Stimulated activated CD4-positive, alpha-beta T cell treated with anti-CD3 and anti-CD28 coated beads, Interleukin-1b, Interleukin-23, amount 100 ng/mL, for 1 hour (primary cell): ENCODE measurements at places on chromosomes 4 and X.

DNA sequence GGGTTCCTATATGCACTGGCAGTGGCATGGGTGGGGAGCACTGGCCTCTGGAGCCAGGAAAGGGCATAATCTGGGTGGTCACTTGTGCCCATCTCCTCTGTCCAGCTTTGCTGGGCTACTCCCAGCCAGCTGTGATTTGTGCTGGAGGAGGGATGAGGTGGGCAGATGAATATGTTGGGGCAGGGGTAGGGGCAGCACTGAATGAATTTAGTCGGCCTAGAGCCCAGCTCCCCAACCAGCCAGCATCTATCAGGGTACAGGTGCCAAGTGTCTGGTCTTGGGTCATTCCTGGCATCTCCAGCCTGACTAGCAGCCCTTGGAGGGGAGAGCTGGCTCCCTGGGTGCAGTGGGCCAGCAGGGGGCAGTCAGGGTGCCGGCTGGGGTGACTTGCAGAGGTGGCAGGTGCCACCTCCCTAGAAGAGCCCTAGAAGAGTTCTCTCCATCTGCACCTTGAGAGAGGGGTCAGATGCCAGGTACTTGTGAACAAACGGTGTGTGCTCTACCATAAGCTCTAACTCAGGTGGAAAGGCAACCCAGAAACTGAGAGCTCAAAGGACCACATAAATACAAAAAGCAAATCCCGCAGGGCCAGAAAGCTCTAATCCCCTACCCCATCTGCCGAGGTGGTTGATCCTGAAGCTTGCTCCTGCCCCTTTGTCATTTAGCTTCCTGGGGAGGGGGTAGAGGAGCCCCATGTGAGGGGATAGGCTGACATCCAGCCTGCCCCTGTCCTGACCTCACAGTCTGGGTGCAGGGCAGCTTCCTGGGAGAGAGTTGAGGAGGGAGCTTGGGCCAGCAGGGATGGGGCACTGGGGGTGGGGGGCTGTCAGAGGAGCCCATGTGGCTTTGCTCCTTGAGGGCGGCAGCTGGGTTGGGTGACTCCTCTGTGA is 2.2 kb downstream of the SORCS2 start:
- DNase-seq = no peak

DNA sequence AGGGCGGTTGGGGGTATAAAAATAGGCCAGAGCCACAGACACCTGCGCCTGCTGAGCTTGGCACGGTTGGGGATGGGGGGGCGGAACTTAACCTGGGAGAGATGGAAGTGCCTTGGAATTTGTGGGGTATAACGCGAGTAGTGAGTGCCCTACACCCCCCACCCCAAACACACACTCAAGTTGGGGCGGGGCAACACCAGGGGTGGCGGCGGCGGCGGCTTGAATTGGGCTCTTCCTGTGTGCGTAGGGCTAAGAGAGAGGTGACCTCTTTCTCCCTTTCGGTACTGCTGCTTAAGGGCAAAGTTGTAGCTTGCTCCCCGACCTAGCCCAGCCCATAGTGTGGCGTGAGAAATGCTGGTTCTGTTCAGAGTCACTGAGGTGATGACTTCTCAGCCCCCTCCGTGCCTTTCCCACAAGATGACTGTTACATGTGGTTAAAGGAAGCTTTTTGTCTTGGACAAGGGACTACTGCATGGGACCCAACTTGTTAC is 839 bp downstream of the STK26 start:
- no peak for DNase-seq

- DNase-seq = no peak
Observed at GRCh38 chr4:16717266-16717970, 181.0 kb downstream of the LDB2 start.

DNA sequence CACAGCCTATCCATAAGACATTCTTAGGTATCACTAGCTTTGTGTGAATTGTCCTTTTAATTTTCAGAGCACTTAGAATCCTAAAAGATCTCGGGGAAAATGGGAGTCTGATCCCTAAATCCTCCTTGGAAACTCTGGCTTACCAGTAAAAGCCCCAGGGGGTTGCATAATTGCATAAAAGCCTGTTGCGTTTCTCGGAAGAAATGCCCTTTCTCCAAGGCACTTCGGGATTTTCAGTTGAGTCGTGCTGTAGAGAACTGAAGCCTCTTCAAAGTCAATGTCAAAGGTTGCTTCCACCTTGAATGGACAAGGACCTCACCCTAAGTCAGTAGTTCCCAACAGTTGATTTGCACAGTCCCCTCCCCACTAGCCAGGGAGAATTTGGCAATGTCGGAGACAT is 20.8 kb downstream of the FAM184B start:
- no peak for DNase-seq

GRCh38 chrX:69131886-69132285 is 33.4 kb downstream of the PJA1 start:
- DNase-seq = no peak

DNA sequence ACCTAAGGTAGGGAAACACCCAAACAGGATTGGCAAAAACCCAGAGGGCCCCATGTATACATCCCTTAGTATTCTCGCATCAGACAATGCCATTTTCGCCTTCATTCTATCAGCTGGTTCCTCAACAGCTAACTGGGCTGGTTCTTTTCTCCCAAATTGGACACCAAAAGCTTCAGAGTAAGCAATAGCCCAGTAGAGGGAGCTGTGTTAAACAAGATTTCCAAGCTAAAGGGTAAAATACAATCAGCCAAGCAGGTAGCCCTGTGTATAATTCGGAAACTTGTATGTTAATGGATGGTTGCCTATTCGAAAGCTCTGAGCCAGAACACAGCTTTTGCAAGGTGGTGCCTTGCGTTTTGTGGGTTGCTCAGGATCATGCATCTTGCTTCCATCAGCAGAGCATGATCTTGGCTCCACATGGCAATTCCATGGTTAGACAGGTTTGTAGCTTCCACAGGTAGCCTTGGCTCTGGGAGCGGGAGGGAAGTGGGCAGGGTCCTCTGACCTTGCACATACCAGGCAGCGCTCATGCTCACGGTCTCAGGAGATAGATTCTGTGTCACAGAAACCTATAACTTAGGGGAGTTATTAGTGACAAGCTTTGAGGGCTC is 115.2 kb upstream of the LNX1 start:
- DNase-seq = no peak

GRCh38 chrX:110055616-110056015 is 52.7 kb downstream of the TMEM164 start:
- DNase-seq = no peak

- DNase-seq = no peak
Observed at GRCh38 chr4:98261405-98262291, 464 bp downstream of the RAP1GDS1 start.

DNA sequence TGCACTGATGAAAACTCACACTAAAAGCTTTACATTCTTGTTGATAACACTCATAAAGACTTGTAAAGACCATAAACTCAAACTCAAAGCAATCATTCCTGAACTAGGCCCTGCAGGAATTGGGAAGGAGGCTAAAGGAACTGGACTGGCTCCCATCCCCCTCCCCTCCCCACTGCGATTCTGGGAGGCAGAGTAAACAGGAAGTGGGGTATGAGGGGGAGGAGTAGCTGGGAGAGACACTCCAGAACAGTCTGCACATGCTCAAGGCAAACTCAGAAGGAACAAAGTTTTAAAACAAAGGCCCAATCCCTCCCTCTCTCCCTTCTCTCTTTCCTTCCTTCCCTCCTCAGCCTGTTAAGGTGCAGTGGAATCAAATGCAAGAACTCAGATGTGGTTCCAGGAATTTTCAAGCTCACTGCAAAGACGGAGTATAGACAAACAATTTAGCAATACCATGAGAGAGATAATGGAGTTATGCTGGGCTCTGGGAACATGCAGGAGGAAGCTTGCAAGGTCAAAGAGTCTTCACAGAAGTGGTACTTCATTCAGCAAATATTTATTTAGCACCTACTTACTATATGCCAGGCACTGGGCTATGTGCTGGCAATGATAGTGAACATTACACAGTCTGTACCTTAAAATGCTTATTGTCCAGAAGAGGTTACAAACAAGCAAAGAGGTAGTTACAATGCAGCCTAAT is 15.9 kb downstream of the MID1IP1 start:
- DNase-seq = no peak

DNA sequence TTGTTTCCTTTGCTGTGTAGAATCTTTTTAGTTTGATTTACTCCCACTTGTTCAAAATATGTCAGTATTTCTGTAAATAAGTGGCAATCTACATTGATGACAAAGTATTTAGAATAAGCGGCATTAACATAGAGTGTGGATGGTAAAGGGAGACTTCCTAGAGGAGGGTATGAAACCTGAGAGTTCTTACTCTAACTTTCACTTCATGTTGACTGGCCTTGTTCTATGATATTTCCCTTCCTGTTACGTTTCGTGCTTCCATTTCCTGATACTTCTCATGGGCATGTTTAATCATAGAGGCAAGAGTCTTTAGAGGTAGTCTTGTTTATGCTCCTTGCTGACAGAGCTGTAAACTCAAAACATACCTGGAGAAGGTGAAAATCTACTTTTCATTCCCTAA is 408.9 kb downstream of the GLUD2 start:
- DNase-seq = no peak

- DNase-seq = no peak
Observed at GRCh38 chr4:159127745-159128518, 25.1 kb downstream of the RAPGEF2 start.

- DNase-seq = no peak
Observed at GRCh38 chr4:74559853-74560252, 114.9 kb downstream of the AREG start.

GRCh38 chrX:19606902-19607301 is 91.6 kb upstream of the MAP3K15 start:
- DNase-seq = no peak

GRCh38 chr4:145487631-145488030 is 6.0 kb downstream of the SMAD1 start:
- no peak for DNase-seq

DNA sequence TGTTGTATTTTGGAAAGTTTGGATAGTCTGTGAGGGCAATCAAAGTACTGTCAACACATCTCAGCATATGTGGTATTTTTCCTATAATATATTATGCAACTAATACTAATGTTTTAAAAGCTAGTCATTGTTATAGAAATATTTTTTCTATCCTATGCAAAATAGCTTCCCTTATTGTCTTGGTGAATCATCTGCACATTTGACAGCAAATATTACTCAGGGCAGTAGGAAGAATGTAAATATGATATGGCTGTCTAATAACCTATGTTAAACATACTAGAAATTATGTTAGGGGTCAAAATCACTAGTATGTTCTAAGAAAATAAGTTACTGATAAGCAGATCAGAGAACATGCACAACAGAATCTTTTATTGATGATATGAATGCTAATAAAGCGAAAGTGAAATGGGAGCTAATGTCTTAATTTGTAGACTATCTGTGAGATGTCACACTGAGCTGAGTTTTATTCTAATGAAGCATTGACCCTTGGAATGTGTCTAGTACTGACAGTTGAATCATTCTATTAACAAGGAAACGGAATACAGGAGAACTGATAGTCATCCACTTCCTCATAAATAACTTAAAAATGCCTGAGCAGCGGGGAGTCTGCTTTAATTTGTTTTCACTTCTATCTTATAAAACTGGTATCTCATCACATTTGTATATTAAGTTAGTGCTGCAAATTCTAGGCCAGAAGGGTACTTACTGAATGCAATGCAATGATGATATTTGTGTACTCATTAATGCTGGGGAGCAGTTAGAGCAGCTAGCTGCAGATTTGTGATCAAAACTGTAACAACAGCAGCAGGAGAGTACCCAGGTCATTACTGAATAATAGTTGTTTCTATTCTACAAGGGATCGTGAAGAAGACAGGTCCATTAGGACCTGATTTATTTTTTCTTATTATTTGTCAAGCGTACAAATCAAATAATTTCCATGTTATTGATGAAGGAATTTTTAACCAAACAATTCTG is 440.3 kb upstream of the AADAT start:
- DNase-seq = no peak

DNA sequence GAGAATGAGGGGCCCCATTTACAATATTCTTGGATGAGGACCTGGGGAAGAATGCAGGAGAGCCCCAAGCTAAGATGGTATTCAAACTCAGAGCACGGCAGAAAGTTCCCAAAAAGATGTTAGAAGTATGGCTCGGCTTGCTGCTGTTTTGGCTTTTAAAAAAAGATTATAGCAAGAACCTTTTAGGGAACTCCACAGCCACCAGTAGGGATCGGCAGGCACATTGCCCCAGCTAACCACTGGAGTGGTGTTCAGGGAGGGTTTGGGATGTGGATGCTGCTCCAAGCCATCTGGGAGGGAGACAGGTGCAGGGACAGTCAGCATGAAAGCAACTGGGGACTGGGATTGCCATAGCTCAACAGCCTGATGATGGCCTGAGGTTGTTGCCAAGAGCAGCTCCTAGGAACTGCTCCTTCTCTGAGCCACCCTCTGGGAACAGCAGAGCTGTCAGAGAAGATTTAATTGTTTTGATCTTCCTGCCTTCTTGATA is 63.0 kb downstream of the SORBS2 start:
- no peak for DNase-seq

- no peak for DNase-seq
Observed at GRCh38 chr4:172865531-172866127, 303.0 kb upstream of the GALNT7 start.

GRCh38 chr4:166014411-166014810 is 141.4 kb downstream of the TLL1 start:
- no peak for DNase-seq

GRCh38 chr4:99762728-99763127 is 53.9 kb upstream of the DAPP1 start:
- DNase-seq = no peak

- no peak for DNase-seq
Observed at GRCh38 chrX:72105436-72105835, 26.3 kb downstream of the RTL5 start.

DNA sequence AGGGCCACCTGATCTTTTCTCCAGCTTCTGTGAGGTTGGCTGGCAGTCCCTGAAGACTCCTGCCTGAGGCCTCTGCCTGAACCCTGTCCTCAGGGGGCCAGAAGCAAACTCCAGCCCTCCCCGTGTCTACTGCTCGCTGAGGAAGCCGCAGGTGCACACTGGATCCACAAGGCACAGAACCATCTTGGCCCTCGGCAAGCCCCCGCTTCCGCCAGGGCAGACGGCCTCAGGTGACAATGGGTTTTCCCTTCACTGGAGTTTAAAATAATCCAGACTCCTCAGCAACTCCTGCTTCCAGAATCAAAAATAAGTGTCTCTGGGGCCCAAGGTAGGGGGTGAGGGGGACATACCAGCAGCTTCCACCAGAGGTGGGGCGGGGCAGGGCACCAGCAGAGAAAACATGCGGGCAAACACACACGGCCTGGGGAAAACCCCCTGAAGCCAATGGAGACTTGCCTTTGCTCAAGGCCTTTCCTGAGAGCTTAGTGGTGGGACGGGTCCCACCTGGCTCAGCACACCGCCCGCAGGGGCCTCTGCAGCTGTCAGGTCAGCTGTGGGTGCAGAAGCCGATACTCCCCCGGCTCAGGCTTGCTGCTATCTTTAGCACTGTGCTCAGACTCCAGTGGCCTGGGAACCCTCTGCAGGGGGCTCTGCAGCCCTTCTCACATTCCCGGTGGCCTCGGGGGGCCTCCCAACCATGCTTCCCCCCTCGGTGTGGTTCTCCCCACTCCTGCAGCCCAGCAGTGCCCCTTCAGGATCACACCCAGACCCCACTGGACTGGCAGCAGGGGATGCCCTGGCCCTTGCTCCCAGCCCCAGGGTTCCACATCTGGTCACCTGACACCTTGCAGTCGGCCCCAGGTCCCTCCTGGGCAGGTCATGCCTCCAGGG is 1.9 kb downstream of the MYL5 start:
- DNase-seq = no peak
